ENCODE measurements at places on chromosomes 7 and 10.

- DNase-seq = no peak
Observed at GRCh38 chr10:102185811-102186527, 33.8 kb downstream of the NOLC1 start.

DNA sequence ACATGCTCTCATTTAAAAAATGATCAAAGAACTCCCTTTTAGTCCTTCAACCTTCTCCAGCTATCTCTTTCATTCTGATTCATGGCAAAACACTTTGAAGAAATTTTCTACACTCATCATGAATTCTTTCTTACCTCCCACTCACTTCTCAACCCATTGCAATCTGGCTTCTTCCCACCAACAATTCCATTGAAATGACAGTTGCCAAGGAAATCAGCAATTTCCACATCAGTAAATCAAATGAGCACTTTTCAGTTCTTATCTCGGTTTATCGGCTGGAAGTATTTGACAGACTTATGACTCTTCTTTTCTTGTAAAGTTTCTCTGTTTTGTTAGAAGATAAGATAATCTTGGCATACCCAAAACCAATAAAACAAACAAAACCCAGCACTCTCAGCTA, 99.1 kb upstream of the CACNA2D1 start:
- no peak for DNase-seq

DNA sequence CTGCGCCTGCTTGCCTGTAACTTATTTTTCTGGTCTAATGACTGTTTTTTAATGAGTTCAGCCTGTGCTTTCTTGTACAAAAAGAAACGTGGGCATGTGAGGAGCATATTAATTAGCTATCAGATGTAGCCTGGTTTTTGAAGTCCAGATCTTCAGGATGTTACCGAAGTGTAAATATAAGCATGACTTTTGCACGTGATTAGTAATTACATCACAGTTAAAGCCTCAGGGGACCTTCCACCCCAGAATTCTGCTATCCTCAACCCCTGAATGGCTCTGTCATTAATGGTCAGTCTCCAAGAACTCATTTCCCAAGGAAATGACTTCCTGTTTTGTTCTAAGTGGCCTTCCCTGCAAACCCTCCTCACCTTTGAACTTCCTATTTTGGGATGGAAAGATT, 2.1 kb upstream of the PRXL2A start:
- DNase-seq = no peak

- DNase-seq = no peak
Observed at GRCh38 chr7:1950452-1951158, 280.5 kb downstream of the ELFN1 start.

DNA sequence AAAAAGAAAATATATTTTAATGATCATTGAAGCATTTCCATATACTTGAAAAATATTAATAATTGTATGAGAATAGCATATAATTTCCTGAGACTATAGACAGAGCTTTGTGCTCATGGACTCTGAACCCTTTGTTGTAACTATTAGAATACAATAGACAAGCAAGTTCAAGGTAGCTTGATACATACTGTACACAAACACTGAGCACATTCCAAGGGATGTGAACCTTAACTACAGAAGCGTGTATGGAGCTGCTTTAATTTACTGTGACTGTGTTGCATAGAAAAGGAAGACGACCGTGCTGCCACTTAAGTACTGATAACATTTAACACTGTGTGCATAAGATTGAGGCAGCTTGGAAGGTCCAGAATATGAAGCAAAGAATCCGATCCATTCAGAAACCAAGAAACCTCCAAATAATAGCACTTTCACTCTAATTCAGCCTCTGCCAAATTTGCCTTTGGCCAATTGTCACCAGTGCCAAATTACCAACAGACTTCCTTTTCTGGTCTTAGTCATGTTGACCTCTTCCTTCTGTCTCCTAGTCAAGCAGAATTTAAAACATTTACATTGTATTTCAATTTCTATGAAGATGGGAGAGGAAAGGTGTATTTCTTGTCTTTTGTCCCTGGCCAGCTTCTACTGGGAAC, 566.1 kb upstream of the GALNT17 start:
- no peak for DNase-seq

- DNase-seq = no peak
Observed at GRCh38 chr7:107966711-107967110, 36.2 kb downstream of the LAMB1 start.

DNA sequence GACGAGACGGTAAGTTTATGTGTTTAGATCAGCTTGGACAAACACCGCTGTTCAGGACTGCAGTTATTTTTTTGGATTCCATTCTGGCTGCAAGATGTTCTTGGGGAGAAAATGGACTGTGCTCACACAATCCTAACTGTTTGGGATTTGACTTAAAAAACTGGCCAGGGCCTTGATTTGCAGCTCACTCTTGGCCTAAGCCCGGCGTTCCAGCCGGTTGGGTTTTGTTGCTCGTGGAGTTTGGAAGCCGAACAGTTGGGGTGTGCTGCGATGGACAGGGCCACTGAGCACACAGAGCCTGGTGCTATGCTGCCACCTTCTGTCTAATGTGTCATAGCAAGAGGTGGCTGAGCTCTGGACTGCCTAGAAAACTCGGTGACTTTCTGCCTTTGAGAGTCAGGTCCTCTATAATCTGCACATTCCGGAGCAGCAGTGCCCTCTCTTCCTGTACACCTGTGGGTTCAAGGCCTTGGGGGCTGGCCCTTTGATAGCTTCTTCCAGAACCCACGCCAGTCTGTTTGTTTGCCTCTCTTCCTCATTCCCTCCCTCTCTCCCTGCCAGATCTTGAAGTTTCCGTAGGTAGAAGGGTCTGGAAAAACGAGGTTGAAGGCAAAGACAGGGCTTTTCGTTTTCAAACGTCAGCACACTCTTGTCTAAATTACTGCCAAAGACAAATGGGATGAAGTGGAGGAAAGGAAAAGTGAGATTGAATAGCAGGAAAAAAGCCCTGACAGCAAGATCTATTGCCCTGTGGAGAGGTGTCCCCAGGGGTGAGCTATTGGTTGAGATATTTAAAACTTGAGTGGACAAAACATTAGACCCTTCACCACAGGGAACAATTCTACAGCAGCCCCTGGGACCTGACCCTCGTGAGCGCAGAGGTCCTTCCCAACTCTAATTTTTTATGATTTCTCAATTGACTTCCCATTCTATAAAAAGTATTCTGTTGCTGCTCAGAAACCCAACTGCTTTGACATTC, 167.5 kb upstream of the HABP2 start:
- peak; percentile 23 for DNase-seq

GRCh38 chr7:128713794-128714193, 25.4 kb upstream of the CALU start:
- DNase-seq = no peak

- no peak for DNase-seq
Observed at GRCh38 chr7:17029150-17029549, 147.4 kb upstream of the AGR3 start.

DNA sequence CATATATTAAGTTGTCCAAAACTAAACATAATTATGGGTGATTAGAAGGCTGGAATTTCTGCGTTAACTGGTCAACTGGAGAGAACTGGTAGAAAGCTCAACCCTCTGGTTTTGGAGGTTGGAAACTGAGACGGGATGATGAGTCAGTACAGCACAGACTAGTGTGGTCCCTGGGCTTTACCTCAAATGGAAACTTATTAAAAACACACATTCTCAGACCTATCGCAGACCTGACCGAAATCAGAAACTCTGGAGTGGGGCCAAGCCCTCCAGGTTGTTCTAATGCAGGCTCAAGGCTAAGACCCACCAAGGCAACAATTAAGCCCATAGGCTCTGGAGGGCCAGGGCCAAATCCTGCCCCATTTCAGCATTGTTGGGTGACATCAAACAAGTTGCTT, 136.9 kb downstream of the KCNMA1 start:
- DNase-seq = no peak

GRCh38 chr10:48737886-48738285, 53.2 kb downstream of the WDFY4 start:
- DNase-seq = no peak

DNA sequence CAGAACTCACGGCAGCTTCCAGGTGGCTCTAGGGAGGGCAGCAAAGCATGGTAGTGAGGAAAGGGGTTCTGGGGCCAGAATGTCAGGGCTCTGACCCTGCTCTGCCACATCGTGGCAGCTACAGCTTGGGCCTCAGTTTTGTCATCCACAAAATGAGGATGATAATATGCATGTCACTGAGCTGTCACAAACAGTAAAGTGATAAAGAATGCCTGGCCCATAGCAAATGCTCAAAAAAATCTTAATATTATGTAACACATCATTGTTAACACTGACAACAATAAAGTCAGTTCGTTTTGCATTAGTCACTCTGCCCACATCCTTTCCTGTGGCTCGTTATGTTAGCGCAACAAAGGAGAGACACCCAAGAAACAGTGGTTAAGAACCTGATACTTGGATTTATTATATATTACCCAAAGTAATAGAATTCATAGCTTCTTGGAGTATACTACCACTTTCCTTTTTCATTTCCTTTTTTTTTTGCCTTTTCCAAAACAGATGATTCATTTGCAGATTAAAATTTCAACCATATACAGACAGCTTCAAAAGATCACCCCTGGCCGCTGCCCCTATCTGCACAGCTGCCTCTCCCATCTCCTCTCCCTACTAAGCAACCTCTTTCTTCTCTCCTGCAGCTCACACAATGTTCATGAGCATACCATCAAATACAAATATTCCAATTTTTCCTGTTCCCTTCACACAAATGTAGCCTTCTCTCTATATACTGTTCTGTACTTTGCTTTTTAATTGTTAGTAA, 45.5 kb upstream of the DDC start:
- DNase-seq = no peak

Measured in stimulated activated CD8-positive, alpha-beta memory T cell treated with anti-CD3 and anti-CD28 coated beads, Interleukin-15, amount 100 ng/mL, for 1 hour (primary cell).